ENCODE measurements at places on chromosomes 12 and 14.

DNA sequence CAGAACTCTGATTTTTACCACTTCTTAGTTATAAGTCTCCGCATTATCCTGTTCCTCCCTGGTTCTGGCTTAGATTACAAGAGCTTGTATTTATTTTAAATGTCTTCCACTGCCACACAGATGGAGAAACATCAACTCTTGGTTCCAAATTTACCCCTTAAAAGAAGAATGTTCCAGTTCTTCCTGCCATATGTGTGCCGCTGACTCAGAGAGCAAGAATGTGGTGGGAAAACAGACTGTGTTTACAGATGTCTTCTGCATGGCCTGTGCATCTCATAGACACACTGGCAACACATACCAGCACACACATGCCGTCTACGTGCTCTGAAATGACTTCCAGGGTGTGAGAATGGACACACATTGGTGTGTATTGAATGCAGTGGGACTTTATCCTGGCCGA, 383.0 kb downstream of the LRIG3 start:
- no peak for DNase-seq

DNA sequence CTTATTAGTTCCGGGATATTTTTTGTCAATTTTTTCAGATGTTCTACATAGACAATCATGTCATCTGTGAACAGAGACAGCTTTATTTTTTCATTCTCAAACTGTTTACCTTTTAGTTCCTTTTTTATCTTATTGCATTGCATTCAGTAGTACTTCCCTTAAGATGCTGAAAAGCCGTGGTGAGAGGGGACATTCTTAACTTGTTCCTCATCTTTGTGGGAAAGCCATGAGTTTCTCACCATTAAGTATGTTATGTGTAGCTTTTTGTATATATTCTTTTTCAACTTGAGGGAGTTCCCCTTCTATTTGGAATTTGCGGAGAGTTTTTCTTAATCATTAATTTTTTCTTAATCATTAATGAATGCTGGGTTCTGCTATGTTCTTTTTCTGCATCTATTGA, 1727.1 kb upstream of the SEL1L start:
- DNase-seq, result no peak

DNA sequence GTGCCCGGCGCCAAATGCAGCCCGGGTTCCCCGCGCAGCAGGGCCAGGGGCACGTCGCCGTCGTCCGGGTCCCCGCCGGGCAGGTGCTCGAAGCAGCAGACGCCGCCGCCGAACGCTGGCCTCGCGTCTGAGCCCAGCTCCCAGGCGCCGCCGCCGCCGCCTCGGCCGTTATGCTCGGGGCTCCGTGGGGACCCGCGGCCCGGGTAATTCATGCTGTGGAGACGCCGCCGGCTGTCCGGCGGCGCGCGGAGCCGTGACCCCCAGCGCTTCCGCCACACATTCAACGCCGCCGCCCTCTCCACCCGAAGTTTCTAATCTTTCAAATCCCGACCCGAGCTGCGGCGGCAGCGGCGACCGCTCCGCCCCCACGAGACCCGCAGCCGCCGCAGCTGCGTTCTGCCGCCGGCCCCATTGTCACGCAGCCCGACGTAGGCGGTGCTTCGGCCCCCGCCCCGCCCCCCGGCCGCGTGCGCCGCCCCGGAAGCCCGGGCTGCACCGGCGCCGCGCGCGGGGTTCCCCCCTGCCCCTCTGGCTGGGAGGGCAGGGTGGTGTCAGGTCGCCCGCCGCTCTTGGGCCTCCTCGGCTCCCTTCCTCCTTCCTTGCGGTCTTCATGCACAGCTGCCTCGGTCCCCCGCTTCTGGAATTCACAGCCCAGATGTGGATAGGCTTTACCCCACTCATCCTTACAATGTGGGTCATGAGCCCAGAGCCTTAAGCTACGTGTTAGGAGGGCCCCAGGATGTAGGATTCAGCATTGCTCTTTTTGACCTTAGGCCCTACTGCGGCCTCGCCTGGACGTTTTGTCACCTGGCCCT, at the start of gene DDHD1:
Gene DDHD1 (minus strand): TSS at position 437 of the 815 bp plus-strand sequence. CDS start 225 bp downstream, at position 212.
- DNase-seq, result peak; percentile 80

GRCh38 chr12:118851891-118852290, 129.4 kb upstream of the SRRM4 start:
- DNase-seq, result no peak

- no peak for DNase-seq
These were observed 65.2 kb downstream of the NINJ2 start for GRCh38 chr12:597926-598568.

GRCh38 chr14:95323917-95324316, 4.2 kb upstream of the CLMN start:
- DNase-seq, result no peak

All from activated CD4-positive, alpha-beta T cell treated with anti-CD3 and anti-CD28 coated beads for 1 hour (primary cell).